NAMALWA (cell line): ENCODE measurements at places on chromosomes 3 and 15.
A peak's percentile ranks its signal among the peaks of the same experiment; 100 is the strongest.

- DNase-seq: no peak
Observed at GRCh38 chr15:34993412-34993811, 5.3 kb upstream of the ZNF770 start.

DNA sequence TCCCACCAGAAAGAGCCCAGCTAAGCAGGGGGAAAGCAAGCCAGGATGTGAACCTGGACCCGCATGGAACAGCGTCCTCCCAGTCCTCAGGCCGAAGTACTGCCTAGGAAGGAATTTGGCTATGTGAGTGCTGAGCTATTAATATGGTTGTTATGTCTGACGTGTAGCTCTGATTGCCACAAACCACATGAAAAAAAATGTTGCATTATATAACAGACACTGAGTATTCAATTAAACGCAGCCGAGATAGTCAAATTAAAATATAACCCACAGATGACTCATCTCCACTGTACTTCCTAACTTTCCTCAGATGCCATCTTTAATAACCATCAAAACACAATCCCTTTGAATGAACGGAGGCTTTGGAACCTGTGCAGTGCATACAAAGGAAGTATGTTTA, 111.1 kb downstream of the GABRB3 start:
- no peak for DNase-seq

DNA sequence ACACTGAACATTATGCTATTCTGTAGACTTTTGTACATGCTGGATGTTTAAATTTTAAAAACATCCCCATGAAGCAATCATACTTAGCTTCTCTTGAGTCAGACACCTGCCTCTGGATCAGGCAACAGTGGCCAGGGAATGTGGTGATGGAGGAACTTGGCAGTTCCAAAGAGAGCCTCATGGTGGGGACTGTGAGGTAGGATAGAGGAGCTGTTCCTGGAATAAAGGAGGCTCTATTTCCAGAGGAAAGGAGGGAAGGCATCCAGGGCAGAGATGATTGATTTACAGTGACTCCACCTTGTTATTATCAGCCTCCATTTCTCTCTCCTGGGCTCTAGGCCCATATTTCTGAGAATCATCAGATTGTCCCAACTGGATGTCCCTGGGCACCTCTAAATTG, 35.0 kb upstream of the ABHD17C start:
- DNase-seq: no peak

DNA sequence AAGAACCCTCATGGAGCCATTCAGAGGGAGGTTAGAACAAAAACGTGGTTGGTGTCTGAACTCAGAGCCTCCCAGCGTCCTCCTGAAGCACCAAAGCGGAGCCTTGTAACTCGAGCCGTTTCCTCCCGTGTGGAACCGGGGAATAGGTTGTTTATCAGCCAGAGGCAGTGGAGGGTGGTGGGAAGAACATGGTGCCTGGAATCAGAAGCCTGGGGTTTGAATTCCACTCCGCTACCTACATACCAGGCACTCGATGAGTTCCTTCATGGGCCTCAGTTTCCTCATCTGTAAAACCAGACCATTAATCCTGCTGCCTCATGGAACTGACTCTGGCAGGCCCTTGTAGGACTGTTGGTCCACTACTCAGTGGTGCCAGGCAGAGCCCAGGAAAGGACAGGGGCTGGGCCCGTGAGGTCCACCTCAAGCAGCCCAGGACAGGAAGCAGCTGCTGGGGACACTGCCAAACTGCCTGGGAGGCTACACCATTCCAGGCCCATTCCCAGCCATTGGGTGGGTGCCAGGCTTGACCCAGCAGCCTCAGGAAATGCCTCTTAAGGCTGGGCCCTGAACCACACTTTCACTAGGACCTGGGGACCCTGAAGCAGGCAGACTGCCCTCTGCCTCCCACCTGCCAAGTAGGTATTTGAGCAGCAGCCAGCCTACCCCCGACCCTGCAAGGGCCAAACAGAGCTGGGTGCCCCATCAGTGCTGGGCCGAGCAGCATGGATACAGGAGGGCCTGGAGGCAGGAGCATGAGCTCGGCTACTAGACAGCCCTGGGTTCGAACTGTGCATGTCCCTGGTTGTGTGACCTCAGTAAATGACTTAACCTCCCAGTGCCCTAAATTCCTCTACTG, 33.4 kb downstream of the PRKCD start:
- DNase-seq: no peak

DNA sequence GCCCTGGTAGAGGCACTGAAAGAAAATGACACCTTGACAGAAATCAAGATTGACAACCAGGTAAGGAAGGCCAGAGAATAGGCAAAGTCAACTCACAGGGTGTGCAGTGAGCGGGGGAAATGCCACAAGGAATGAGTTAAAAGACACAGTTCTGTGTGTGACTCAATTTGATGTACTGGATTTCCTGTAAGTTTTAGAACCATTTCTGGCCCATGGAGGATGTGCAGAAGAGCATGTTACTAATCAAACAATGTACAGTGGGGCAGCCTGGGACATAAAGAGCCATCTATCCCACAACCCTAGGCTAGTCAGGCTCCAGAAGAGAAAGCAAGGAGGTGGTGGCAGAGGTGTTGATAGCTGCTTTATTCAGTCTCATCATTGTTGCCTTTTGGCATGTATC, 31.2 kb upstream of the TMOD3 start:
- no peak for DNase-seq

GRCh38 chr3:61985020-61985419, 388.3 kb downstream of the FEZF2 start:
- no peak for DNase-seq

GRCh38 chr15:35926007-35926380, 380.0 kb upstream of the DPH6 start:
- no peak for DNase-seq

GRCh38 chr3:56522374-56522773, 34.6 kb upstream of the CCDC66 start:
- no peak for DNase-seq

- DNase-seq: no peak
Observed at GRCh38 chr3:69838696-69839515, 99.6 kb downstream of the MITF start.

DNA sequence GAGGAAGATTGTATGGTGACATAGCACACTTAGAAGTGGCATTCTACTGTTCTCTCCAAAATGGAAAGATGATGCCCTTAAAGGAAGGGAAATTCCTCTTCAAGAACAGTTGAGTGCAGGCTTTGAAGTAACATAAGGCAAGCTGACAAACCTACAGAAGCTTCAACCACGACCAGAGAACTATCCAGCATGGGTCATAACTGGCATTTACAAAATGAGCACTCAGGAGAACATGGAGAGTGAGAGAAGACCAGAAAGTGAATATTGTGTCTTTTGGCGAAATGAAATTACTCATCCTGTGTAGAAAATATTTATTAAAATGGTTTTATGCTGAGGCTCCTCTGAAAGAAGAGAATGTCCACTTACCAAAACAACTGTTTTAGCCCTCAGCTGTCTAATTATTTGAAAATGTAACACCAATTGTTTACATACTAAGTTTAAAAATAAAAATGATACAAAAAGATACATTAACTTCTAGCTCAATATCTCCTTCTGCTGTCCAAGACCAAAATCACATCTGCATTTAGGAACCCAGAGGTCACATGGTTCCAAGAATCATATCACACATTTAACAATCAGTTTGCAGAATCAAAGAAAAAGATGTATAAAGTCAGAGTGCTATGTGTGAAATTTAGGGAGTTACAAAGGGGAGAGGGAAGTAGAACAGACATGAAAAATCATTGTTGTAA, 216.9 kb downstream of the ATP8B4 start:
- DNase-seq: peak; percentile 37

DNA sequence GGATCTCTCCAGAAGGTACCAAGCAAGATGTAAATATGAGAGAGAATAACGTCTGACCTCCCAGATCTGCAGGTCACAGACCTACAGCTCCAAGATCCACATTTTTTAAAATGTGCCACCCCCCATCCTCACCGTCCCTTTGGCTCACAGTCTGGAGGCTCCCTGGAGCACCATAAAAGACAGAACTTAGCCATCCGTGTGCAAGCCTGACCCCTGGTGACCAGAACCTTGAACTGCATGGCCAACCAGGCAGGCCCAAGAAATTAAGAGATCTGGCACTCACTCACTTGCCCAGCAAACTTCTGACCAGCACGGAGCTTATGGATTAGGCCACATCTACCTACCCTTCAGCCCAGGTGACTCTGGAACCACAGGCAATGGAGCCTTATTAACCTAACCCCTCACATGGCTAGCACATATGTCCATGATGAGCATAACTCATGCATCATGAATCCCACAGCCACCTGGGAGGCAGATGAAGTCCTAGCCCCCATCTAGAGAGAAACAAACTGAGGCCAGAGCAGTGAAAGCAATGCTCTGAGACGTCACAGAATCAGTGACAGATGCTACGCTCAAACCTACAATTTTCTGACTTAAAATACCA, 275.3 kb downstream of the UACA start:
- peak; percentile 70 for DNase-seq
